AG04449 (cell line): ENCODE measurements at places on chromosomes 16 and 17.

GRCh38 chr17:50539762-50540559 lies 7.0 kb upstream of the SPATA20 start:
- DNase-seq: no peak

DNA sequence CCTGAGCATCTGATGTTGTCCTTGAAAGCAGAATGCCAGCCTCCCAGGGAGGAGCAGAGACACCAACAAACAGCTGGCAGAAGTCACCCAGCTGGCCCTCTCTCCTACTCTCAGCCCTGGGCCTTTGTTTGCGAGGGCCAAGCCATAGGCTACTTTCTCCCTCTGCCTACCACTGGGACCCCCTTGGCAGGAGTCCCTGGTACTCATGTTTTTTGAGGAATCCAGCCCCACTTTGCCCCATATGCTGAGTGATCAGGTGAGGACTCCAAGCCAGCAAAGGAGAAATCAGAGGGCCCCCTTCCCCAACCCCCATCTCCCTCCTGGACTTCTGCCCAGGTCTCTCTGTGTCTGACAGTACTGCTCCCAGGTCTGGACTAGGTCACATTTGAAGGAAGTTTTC lies 121.9 kb downstream of the USP31 start:
- no peak for DNase-seq

- peak; percentile 26 for DNase-seq
Observed at GRCh38 chr16:3754081-3754703, 36.9 kb upstream of the TRAP1 start.

GRCh38 chr16:48081656-48082055 lies 74.1 kb downstream of the ABCC12 start:
- DNase-seq: peak; percentile 82

- no peak for DNase-seq
Observed at GRCh38 chr17:68290955-68291835, at the start of the genes ARSG and SLC16A6. ARSG (plus strand) TSS chr17:68291495; CDS start chr17:68307494, 15,999 bp downstream. SLC16A6 (minus strand) TSS chr17:68291127; CDS start chr17:68278320, 12,807 bp downstream.

- DNase-seq: no peak
Observed at GRCh38 chr16:53822936-53823529, 119.1 kb downstream of the FTO start.

GRCh38 chr17:7858522-7858810 lies 663 bp downstream of the CYB5D1 start:
- DNase-seq: no peak

DNA sequence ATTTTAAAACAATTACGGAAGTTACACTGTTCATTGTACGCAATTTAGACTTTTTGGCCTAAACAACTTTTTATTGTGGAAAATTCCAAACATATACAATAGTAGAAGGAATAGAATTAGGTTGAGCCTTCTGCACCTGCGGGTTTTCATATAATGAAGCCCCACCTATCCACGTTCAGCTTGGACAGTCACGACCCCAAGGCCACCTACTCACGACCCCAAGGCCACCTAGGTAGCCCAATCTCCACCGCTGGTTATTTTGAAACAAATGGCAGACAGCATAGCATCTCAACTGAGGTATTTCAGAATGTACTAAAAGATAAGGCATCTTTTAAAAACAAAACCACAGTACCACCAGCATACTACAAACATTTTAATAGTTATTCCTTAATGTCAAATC lies 631 bp downstream of the NLRC5 start:
- no peak for DNase-seq
